ENCODE measurements at places on chromosomes 7 and 10. TPM values are rescaled to one million over a fixed set of nuclear protein-coding genes. Genes with fewer than 3 reads are reported as not detected.

NPY4R gene
- total RNA-seq = 2.1 TPM

SFTPA1 gene
- not detected for total RNA-seq

NEUROD6 gene
- total RNA-seq = not detected

VWA2 gene
- not detected for total RNA-seq

TMEM270 gene
- total RNA-seq = not detected

ZNF248 gene
- total RNA-seq = 10.4 TPM

CCDC3 gene
- 0.05 TPM for total RNA-seq

SSBP1 gene
- total RNA-seq = 132 TPM

LIMK1 gene
- 148 TPM for total RNA-seq

AKR1C2 gene
- 1.2 TPM for total RNA-seq

MINDY4 gene
- 3.9 TPM for total RNA-seq

CCDC136 gene
- total RNA-seq = 11.4 TPM

CPA1 gene
- total RNA-seq = 0.30 TPM

CYP2E1 gene
- 0.89 TPM for total RNA-seq

DYNC1I1 gene
- 0.69 TPM for total RNA-seq

RAB19 gene
- not detected for total RNA-seq

SERPINE1 gene
- total RNA-seq = 2,093 TPM

MYPN gene
- under 0.01 TPM for total RNA-seq

CTAGE6 gene
- total RNA-seq = 1.3 TPM

TRIM50 gene
- not detected for total RNA-seq

ZNF783 gene
- 9.4 TPM for total RNA-seq

DENND2A gene
- under 0.01 TPM for total RNA-seq

FAM25C gene
- not detected for total RNA-seq

RARRES2 gene
- total RNA-seq = not detected

TEX47 gene
- total RNA-seq = not detected

SPDYE16 gene
- total RNA-seq = not detected

CCDC172 gene
- not detected for total RNA-seq

NUTM2B gene
- total RNA-seq = under 0.01 TPM

OPN1SW gene
- not detected for total RNA-seq

AQP1 gene
- 19.5 TPM for total RNA-seq

FKBP6 gene
- total RNA-seq = not detected

GDF2 gene
- total RNA-seq = not detected

PARD3 gene
- total RNA-seq = 38.9 TPM

JAKMIP3 gene
- 0.32 TPM for total RNA-seq

PPP1R17 gene
- not detected for total RNA-seq

PNLIP gene
- total RNA-seq = not detected

SYCE1 gene
- not detected for total RNA-seq

PIP gene
- not detected for total RNA-seq

ZNF3 gene
- total RNA-seq = 26.4 TPM

IGFBP1 gene
- not detected for total RNA-seq

TSPAN12 gene
- total RNA-seq = 0.30 TPM

PRLHR gene
- not detected for total RNA-seq

OR9A2 gene
- not detected for total RNA-seq

TMEM130 gene
- 0.30 TPM for total RNA-seq

ZFAND2A gene
- total RNA-seq = 15.1 TPM

NPY gene
- not detected for total RNA-seq
